ENCODE measurements at places on chromosomes 2 and 18. TPM values are rescaled to one million over a fixed set of nuclear protein-coding genes. Genes with fewer than 3 reads are reported as not detected.

Gene GCG
- not detected for total RNA-seq

Gene DSG4
- 0.63 TPM for total RNA-seq

Gene C2orf76
- 13.3 TPM for total RNA-seq

Gene GLB1L
- total RNA-seq, result 21.9 TPM

Gene PARD3B
- total RNA-seq, result 29.2 TPM

Gene PLEK
- total RNA-seq, result 16.9 TPM

Gene DNAH7
- 0.16 TPM for total RNA-seq

Gene ARL6IP6
- total RNA-seq, result 12.6 TPM

DNA sequence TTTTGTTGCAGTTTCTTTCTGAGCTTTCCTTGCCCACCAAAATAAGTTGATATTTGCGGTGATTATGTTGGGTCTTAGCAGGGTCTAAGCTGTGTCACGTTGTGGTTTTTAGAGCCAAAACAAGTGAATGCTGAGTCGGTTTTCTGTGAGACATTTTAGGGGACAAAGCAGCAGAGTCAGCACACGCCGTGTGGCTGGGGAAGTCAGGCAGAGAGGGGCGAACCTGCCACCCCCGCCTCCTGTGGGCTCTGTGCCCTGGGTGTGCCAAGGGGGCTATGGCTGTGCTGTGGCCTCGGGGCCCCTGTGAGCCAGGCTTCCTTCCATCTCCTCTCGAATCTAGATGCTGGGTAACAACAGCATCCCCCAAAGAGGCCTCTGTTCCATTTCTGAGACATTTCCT is 30.8 kb upstream of the TMEM87B start:
- DNase-seq, result no peak

DNA sequence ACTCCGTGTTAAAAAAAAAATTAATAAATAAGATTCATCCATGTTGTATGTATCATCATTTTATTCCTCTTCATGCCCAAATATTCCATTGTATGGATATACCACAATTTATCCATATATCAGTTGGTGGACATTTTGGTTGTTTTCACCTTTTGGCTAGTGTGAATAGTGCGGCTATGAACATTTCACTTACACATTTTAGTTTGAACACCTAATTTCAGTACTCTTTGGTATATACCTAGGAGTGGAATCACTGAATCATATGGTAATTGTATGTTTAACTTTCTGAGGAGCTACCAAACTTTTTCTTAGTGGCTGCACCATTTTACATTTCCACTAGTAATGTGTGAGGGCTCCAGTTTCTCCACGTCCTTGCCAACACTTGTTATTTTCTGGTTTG is 20.0 kb downstream of the CDCA7 start:
- DNase-seq, result no peak

DNA sequence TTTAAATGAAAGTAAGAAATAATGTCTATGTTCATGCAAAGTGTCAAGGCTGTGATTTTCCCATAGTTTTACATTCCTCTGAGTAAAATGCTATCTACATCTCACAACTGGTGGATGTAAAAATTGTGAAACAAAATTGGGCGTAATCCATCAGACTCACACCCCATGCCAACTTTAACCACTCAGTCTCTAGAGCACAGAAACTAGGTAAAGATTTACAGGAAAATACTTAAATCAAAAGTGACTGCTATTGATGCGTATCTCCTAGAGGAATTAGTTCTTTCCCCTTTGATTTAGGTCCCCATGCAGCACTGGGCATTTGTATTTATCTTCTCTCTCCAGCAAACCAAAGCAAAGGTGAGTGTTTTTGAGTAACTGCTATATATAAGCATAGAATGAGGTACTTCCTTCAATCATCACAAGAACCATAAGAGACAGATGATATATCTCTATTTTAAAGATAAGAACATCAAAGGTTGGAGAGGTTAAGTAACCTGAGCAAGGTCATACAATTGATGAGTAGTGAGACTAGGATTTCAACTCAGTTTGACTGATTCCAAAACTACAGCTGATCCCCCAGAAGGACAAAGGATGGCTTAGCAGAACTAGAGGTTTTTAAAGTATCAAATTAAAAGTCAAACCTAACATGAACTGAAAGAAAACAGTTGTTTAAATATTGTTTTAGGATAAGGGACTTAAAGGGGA is 594.0 kb upstream of the ACVR2A start:
- DNase-seq, result no peak

DNA sequence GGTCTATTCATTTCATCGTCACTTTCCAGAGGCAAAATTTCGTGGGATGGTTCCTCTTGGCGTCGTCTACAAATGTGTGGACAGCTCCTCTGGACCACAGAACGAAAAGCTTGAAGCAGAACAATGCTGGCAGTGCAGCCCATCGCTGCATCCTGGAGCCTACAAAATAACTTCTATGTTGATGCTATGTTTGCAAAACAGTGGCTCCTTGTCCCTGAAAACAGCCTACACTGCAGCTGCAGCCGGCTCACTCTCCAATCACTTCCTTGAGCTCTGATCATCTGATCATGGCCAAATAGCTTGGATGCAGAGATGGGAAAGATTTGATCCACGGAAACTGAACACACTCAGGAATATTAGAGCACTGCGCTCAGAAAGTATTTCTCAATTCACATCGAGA is 60.0 kb downstream of the DOCK10 start:
- DNase-seq, result no peak

DNA sequence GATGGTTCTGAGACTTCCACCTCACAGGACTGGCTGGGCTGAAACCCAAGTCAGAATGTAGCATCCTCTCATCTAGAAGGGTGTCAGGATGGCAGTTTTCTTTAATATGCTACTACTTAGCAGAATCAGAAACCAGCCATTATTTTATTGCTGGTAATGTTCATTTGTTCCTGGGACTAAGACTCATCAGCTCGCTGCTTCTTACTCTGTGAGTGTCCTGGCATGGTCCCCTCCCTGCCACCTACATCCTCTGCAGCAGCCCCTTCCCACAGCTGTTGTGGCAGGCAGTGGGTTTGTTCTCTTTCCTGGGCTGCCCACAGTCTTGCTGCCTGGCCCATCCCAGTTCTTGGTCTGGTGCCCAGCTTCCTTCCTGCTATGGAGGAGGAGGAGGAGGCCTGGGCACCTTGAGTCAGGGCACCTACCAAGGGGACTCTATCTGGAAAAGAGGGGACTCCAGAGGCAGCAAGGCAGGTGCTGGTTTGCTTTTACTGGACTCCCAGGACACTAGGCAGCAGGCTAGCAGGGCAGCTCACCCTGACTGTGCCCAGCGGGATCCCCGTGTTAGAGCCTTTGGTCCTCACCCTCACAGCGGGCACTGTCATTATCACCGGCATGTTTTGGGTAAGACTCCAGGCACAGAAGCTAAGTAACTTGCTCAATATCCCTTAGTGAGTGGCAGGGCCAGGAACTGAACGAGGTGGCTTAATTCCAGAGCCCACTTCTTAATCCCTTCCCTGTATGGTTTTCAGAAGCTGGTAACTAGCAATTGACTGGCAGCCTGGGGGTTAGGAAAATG is 62.1 kb downstream of the LRRFIP1 start:
- DNase-seq, result no peak

DNA sequence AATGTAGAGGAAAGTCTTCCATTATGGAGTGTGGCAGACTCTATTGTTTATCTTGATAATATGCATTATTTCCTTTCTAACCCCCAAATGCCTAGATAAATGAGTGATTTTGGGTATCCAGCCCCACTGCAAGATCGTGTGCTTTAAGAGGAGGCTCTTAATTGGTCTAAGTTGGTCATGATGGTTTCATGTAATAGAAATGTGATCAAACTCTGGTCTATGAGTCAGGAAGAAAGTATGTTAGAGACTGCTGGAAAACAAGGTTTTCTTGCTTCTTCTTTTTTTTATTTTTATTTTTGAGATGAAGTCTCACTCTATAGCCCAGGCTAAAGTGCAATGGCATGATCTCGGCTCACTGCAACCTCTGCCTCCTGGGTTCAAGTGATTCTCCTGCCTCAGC is 344.5 kb upstream of the TNP1 start:
- no peak for DNase-seq

- DNase-seq, result no peak
Observed at GRCh38 chr2:190979906-190980629, 33.9 kb downstream of the STAT1 start.

GRCh38 chr2:239908308-239908707 is 116.8 kb downstream of the NDUFA10 start:
- DNase-seq, result no peak

GRCh38 chr2:17543848-17544247 is 3.4 kb downstream of the VSNL1 start:
- DNase-seq, result no peak

- no peak for DNase-seq
Observed at GRCh38 chr2:66574701-66575624, 140.0 kb downstream of the MEIS1 start.

DNA sequence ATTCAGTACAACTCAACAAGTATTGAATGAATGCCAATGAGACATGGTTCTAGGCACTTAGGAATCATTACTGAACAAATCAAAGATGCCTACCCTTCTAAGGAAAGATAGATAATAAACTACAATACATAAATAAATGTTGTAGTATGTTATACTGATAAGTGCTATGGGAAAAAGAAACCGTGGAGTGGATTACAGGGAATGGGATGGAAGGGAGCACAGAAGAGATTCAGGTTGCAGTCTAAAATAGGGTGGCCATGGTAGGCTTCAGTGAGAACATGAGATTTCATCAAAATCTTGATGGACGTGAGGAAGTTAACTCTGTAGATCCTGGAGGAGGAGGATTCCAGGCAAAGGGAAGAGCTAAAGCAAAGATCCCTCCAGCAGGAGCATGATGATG is 17.9 kb upstream of the CREB1 start:
- no peak for DNase-seq

DNA sequence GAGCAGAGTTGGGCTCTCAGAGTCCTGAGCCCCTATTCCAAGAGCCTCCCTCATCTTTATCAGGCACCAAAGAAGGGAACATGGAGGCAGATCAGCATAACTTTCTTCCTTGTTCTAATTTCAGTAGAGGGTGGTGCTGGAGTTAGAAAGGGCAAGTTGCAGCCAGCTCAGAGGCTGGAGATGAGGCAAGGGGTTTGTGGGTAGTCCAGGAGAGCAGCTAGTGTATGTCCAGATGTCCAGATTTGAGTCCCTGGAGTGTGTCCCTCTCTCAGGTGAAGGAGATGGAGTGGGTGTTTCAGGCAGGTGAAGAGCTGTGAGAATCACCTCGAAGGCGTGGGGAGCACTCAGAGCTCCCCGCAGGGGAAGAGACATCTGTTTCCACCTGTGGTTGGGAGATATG is 478 bp upstream of the PRKAG3 start:
- no peak for DNase-seq

DNA sequence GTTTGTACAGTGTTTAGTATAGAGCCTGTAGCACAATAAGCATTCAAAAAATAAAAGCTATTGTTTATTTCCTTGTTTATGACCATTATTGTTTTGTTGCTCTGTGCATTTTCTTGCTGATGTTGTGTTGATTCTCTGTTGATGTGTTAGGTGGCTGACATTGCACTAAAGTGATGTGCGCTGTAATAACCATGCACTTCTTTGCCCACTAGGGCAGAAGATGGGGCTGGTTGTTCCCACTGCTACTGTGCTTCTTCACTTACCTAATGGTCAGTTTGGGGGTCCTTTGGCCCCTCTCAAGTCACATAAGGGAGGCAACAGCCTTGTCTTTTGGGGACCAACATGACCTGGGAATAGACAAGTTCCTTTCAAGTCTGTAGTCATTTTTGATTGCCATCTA is 6.0 kb downstream of the SCG2 start:
- no peak for DNase-seq

DNA sequence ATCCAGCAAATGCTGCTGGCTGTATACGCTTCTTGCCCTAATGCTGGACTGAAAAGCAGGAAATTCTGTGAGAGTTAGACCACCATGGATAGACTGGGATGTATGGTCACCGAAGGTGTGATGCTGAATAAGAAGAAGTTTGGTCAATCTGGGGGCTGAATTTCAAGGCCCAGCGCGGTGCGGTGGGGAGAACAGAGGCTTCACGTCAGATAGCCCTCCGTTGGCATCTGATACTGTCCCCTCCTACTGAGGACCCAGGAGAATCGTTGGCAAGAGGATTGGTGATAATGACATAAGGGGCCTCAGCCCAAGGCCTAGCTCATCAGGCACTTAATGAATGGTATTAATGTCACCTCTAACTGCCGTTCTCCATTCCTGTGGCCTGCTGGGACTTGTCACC is 97.3 kb upstream of the ST3GAL5 start:
- DNase-seq, result no peak

DNA sequence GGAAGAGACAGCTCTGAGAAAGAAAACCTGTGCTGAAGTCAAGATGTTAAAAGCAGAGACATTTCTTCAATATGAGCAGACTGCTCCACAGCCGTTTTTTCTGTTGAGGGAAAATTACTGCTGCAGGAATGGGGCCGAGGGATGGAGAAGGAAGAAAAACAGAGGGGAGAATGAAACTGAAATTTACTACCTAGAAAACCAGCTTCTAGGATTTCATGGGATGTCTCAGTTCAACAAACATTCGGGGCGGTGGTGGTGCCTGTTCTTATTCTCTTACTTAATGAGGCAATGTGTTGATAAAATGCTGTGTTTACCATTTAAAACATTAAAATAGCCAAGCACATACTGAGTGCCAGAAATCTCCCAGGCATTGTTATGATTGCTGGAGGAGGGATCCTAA is 557.1 kb upstream of the MEX3C start:
- no peak for DNase-seq

DNA sequence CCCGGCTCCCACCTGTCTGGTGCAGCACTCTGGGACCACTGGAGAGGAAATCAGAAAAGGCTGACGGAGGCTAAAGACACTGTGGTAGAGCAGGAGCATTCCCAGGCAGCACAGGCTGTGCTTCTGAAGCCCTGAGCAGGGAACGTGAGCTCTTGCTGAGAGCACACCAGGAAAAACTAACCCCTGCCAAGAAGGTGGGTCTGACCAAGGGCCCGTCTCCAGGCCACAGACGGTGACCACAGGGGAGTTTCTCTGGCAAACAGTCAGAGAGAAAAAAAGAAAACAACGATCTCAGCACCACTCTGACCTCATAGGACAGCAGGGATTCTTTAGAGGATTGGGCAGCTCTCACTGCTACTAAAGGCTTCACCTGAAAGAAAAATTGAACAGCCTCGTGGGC is 201.4 kb downstream of the AFF3 start:
- DNase-seq, result no peak

- DNase-seq, result no peak
Observed at GRCh38 chr18:56036741-56037140, 448.7 kb upstream of the TCF4 start.
